ENCODE measurements at places on chromosomes 11 and 22.

DNA sequence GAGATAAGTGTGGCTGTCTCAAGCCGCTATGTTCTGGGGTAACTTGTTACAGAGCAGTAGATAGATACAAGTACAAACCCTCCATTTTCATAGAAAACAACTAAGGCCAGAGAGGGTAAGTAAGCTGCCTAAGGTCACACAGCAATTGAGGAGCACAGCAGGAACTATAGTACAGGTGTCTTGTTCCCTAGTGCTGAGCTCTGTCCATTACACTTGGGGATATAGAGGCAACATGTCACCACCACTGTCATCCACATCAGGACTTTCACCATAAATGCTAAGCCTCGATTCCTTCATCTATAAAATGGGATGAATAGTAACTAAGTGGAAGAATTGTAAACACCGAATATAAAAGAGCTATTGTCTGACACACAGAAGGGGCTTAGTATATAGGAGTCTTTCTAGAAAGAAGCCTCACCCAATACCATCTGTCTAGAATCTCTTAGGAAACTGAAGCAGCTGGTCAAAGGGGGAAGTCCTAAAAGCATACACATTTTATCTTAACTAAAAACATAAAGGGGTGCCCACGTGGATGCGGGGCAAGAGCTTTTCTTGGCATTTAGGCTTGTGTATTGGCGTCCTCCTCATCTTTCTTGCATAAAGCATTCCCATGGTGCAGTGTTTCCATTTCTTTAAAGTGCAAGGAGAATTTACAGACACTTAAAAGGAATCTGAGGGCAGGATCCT lies 93.8 kb upstream of the ALX4 start:
- no peak for DNase-seq

DNA sequence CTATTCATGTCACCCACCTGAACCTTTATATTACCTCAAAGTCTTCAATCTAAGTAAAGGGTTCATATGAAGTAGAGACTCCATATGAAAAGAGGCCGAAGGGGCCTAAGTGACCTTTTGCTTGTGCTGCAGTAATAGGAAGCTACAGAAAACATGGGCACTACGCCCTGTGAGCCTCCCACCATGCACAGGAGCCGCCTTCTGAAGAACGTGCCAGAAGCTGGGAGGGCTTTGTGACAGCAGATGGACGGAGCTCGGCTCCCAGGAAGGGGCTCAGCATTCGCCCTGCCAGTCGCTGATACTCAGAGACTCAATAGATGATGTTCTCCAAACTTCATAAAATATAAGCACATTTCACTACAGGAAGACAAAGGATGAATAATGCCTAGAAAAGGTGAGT lies 21.2 kb downstream of the DEAF1 start:
- no peak for DNase-seq

GRCh38 chr11:78860720-78861422 lies 286.2 kb upstream of the NARS2 start:
- DNase-seq, result peak; percentile 20

GRCh38 chr22:31951194-31952093 lies 7.1 kb downstream of the YWHAH start:
- no peak for DNase-seq

DNA sequence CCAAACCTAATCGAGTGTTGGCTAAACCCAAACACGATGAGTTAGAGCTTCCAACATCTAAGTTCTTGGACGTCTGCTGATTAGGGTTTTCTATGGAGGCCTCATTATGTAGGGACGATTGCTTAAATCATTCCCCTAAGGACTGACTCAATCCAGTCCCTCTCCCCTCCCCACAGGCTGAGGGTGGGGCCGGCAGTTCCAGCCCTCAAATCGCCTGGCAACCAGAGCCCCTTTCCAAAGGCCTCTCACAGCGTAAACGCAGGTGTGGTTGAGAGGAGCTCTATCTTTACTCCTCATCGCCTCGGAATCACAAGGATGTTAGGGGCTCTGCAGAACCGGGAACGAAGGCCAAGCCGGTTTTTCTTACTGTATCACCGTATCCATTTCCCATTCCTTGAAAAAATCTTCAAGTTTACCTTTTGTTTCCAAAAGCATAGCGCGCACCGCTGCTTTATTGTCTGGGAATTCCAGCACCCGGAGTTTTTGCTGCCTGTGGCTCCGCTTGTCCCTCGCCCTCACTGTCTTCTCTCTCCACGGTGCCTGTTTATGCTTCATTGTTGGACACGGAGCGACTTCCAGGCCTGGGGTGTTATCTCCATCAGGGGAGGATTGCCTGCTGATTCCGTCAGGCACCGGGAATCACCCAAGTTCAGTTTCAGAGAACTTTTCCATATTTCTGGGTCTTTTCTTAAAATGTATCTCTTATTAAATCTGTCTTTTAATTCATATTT lies 13.8 kb upstream of the IFITM3 start:
- DNase-seq, result no peak

- no peak for DNase-seq
These were observed 1.3 kb upstream of the NPTXR start for GRCh38 chr22:38845004-38845740.

DNA sequence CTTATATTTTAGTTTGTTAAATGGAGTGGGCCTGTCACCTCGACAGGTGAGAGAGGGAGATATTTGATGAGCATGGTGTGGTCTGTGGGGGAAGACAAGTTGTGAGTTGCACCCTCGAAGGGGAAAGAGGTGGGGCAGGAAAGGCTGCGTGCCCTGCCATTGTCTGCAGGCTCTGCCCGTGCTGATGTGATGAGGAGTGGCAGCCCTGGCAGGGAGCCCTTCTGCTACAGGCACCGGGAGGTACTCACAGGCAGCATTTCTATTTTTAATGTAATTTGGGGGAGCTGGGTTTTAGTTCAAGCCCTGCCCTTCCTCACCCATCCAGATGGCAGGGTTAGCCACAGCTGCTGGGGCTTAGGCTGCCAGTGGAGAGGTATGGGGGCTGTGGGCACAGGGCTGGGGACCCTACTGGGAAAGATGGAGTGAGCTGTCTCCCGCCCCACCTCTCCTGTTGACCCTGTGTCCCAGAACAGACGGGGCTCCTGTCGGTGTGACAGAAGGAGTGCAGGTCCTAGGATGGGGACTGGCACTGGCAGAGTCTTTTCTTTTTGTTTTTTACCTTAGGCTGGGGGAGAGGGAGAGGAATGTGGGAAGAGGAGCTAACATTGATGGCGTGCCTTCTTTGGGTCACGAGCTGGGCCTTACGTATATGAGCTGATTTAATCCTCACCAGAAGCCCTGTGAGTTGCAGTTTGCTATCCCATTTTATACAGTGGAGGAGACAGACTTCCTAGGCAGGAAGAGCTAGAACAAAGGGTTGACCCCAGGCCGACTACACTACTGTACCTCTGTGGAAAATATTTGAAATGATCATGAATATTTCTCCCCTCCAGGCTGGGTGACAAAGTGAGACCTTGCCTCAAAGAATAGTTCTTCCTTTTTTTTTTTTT lies 51.6 kb downstream of the CEP164 start:
- peak; percentile 43 for DNase-seq

GRCh38 chr11:37184326-37184725 lies 586.3 kb upstream of the RAG2 start:
- no peak for DNase-seq

- no peak for DNase-seq
These were observed 41.6 kb upstream of the PAK1 start for GRCh38 chr11:77515483-77515882.

DNA sequence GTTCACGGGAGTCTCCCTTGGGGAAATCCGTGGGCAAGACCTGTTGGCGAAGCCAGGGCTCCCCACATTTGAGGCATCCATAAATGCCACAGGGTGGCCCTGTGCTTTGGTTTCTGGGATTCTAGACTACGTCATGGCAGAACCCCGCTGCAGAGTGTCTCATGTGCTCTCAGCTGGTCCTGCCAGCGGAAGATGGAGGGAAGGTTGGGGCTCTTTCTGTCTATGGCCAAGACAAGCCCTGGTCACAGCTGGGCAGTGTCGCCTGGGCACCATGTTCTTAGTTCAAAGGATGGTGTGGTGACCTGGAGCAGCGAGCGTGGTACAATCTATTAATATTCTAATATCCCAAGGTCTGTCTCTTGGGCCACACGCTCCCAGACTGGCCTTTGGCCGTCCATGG lies 511.7 kb downstream of the TBC1D22A start:
- no peak for DNase-seq

DNA sequence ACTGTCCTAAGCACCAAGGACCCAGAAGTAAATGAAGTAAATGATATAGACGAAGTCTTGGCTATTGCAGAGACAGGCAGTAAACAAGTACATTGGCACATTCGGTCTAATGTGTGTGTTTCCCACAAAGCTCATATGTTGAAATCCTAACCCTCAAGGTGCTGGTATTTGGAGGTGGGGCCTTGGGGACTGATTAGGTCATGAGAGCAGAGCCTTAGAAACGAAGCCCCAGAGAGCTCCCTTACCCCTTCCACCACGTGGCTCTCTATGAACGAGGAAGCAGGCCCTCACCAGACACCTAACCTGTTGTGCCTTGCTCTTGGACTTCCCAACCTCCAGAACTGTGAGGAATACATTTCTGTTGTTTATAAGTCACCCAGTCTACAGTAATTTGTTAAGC lies 14.9 kb downstream of the CLMP start:
- DNase-seq, result no peak

GRCh38 chr11:73783483-73784020 lies 4.1 kb upstream of the MRPL48 start:
- DNase-seq, result no peak

DNA sequence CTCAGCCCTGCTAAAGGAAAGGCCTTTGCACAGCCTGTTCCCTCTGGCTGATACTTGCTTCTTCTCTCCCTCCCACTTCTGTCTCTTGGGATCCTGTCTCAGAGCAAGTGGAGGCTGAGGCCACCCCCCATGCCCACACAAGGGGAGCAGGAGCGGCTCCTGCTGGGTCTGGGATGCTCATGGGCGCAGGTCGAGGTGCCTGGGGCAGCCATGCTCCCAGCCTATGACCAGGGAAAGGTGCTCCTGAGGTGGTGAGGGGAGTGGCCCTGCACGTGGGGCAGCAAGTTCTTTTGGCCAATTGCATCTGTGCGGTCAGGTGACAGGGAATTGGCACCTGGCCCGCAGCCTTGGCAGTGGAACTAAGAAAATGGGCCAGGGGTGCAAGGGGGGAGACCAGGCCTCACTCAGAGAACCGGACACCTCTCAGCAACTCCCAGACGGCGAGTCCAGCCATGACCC lies 1.5 kb downstream of the MAPK11 start:
- DNase-seq, result no peak

- peak; percentile 23 for DNase-seq
These were observed 66.9 kb downstream of the RBFOX2 start for GRCh38 chr22:35961480-35962295.

DNA sequence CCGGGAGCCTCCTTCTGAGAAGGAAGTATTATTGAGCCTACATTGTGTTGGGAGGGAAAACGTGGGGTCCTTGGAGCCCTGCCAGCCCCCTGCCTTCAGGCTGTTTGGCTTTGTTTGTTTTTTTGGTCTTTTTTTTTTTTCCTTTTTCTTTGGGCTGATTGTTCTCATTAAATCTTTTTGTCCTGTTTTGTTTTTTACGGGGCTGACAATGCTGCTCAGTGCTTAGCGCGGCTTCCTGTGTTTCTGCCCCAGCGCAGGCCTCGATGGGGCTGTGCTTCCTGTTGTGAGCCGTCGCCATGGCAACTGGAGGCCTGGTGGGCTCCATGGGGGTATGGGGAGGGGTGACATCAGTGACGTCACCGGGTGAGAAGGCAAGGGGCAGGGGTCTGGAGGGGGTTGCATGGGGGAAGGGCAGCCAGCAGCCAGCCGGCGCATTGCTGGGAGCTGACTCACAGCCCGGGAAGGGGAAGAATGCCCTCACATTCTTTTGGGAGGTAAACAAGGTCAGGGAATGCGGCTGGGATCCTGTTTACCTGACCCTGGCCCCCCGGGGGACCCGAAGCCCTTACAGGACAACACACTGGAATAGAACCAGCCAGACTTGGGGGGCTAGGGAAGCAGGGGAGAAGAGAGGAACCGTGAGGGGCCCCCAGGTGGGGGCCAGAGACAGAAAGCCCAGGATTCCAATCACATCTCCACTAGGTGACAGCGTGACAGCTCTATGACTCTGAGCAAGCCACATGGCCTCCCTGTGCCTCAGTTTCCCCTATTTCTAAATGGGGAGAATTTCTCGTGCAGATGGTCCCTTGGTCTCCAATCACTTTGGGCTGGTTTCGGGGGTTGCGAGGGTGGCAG lies 22.2 kb upstream of the CBX7 start:
- DNase-seq, result peak; percentile 87

DNA sequence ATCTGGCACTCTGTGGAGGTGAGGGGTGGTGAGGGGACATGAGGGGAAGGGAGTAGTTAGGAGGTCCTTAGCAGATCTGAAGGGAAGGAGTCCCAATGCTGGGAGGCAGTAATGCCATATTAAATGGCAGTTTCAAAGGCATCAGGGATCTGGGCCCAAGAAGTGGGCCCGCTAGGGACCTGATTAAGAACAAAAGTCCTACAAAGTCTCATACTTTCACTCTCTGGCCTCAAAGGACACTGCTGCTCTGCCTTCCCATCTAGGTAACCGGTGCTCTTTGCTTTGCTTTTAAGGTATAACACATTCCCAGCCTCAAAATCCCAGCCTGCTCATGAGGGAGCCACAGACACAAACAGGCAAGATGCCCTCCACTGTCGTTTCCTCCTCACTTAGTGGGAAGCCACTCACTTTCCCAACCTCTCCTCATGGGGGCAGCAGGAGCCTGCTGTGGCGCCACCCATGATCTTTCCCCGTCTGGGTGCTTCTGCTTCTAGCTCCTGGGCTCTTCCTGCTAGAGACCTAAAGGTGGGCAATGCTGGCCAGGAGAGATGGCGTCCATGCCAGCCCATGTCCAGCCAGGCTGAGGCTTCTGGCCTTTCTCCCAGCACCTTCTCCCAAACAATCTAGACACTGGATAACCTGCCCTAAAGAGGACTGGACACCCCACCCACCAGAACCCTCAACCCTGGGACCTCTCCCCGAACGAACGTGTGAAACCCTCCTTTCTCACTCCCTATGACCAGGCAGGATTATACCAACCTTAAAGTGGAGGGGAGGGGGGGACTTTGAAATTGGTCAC lies 68.3 kb downstream of the PLEKHA7 start:
- peak; percentile 46 for DNase-seq

- no peak for DNase-seq
These were observed 301.1 kb downstream of the BUD13 start for GRCh38 chr11:116471608-116472256.

DNA sequence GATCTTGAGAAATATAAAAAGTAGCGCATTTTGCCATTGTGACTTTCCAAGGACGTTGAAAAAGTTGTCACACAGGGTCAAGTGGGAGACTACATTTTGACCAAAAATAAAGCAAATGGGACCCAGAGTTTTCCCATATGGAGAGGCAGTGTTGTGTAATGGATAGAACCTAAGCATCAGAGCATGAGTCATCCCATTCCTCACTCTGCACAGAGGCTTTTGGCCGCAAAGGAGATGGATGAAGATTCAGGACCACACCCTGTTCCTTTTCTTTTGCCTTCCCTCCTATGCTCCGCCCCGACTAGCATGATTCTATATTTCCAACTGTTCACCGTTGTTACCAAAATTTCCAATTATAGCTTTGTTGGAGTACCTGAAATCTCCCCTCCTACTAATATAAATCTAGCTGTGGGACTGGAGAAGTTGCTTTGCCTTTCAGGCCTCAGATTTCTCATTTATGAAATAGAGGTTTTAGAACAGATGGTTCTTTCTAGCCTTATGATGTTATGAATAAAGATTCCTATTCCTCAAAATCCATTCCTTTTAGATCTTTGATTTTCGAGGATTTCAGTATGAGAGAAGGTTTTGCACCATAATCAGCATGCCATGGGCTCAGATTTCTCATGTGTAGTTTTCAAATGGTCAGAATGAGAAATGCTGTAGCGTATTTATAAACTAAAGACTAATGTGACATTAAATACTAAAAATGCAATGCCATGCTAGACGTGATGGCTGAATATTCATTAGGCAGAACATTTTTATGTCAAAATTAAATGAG lies 921.9 kb upstream of the TENM4 start:
- no peak for DNase-seq

- no peak for DNase-seq
These were observed 23.1 kb downstream of the CSF2RB start for GRCh38 chr22:36936362-36937116.

All from heart right ventricle (tissue), 16 donors.